GM03348 (cell line): ENCODE measurements at places on chromosomes 3 and 15.

- peak; percentile 38 for DNase-seq
These were observed 38.2 kb downstream of the CORO2B start for GRCh38 chr15:68617001-68617400.

GRCh38 chr3:63993653-63994079 is 29.6 kb downstream of the PSMD6 start:
- peak; percentile 91 for DNase-seq

DNA sequence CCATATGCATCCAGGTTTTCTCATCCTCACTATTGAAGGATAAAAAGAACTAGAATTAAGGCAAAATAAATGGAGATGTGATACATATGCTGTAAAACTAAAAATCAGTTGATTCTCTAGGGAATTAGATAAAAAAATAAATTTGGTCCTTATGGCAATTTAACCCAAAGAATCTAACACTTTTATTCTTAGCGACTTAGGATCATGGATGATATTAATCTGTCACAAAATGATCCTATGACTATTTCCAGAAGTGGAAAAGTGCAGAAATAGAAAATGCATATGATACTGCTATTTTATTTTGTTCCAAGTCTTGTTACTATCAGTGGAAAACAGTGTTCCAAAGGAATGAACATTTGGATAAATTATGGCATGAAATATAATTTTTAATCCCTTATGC is 746.3 kb downstream of the ROBO2 start:
- DNase-seq: no peak

- DNase-seq: no peak
These were observed 54.5 kb upstream of the CHRNA7 start for GRCh38 chr15:31975830-31976229.

DNA sequence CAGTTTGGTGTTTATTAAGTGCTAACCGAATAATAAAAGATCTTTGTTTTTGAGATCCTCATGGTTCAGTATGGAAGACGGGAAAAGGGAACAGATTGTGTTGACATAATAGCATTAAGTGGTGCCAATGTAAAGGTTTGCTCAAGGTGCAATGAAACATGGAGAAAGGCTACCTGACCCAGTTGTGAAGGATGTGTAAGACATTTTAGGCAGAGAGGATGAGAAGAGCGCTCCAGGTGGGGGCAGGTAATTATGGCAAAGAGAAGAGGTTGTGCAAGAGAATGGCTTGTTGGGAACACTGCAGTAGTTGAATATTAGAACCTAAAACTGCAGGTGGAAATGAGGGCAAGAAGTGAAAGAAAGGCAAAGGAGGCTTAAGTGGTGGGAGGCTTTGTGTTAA is 140.8 kb downstream of the DIPK2A start:
- DNase-seq: no peak

- no peak for DNase-seq
These were observed 15.0 kb downstream of the SEMA3G start for GRCh38 chr3:52429779-52430415.

DNA sequence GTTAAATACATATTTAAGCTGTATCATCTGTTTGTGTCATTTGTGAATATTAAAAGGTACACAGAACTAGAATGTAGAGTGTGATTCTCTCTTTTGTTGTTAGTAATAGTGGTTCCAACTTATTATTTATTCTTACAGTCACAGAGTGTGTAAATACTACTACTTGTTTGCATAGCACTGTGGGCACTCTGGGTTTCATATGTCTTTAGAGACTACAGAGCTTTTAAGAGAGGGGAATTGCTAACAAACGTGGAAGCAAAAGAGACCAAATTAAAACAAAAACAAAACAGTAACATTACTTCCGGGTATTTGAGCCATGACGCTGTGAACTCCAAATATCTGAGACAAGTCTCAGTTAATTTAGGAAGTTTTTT is 828.0 kb upstream of the DPPA4 start:
- no peak for DNase-seq

GRCh38 chr15:66278056-66278455 is 15.3 kb upstream of the DIS3L start:
- no peak for DNase-seq

- DNase-seq: no peak
These were observed 54.9 kb downstream of the CCNL1 start for GRCh38 chr3:157104928-157105652.

DNA sequence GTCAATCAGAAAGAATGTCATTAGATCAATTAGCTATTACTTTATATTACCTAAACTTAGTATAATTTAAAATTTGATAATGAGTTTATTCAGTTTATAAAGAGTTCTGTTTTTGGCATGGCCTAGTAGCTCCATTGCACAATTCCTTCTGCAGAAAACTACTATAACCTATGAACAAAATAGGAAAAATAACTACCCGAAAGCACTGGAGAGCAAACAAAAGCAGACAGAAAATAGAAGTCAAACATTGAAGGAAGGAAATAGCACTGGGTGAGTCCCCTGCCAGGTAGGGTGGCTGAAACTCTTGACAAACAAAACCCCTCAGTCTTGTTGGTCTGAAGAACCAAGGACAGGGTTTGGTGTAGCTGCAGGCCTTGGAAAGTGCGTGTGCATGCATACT is 37.5 kb downstream of the CMC1 start:
- DNase-seq: no peak

DNA sequence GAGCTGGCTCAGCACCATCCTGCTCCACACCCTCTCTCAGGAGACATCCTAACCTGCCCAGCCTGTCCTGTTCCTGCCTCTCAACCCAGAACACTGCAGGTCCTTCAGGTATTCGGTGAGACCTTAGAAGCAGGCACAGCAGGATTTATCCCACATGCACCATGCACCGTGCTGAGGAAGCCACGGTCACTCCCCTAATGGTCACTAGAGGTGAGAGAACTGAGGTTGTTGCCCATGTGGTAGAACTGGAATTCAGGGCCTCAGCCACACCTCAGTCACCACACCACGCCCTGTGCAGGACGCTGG is 36.9 kb downstream of the APBA2 start:
- DNase-seq: no peak

DNA sequence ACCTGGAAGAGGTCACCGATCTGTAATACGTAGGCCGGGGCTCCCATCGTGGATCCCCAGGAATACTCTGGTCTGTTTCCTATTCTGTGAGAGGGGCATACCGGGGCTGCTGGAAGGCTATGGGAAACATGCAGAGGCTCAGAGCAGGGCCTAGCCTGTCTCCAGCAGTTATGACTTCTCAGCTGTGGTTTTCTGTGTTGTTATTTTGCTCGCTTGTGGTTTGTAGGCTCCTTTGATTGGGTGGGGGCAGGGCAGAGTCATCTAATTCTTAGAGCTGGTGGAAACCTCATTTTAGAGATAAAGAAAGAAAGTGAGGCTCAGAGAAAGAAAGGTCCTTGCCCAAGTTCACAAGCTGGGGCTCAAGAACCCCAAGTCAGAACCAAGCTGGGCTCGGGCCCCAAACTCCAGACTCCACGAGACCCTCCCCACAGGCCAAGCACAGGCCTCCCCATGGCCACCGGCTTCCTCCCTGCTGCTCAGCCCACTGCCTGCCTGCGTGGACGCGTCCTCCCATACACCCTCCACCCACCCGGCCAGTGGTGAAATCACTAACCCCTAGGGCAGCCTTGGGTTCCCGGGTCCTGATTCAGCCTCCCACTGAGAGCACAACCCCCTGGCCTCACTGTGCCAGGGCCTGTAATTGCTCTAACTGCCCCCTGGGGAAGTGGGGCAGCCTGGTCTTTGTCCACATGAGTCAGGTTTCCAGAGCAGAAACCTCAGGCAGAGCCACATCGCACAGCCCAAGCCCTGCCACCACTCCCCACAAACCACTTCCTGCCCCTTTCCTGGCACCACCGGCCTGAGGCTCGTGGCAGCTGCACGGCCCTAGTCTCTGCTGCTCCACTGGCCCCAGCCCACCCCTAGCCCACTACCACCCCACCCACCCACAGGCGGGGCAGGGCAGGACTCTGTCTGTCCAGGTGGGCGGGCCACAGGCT is 270.8 kb downstream of the UACA start:
- peak; percentile 90 for DNase-seq

DNA sequence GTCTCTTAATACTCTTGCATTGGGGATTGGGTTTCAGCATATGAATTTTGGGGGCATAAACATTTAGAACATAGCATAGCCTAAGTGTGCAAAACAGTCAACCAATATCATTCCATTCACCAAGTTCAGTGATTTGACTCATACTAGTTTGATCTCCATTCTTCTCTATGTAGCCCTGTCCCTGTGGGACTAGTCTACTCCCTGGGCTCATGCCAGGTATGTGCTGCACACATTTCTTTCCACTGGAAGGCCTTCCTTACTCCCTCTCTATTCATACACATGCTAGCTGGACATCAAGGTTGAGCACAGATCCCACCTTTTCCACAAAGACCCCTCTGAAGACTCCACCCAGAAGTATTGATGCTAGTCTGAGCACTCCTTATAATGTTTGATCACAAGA is 5.1 kb downstream of the ZDHHC23 start:
- DNase-seq: peak; percentile 37

DNA sequence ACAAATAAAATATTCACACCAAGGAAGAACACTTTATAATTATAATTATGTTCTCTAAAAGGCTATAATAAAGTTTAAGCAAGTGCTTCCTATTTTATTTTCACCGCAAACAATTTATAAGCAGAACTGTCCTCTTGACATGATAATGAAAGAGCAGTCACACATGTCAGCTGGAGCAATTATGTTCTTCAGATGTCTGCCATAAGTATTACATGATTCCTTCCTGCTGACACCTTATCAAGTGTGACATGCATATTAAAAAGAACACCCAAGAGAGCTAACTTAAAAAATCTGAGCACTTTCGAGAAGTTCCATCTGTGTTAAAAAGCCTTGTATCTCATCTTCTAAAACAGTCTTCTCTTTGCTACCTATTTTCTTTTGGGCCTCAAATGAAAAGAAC is 249.5 kb downstream of the SQOR start:
- no peak for DNase-seq

DNA sequence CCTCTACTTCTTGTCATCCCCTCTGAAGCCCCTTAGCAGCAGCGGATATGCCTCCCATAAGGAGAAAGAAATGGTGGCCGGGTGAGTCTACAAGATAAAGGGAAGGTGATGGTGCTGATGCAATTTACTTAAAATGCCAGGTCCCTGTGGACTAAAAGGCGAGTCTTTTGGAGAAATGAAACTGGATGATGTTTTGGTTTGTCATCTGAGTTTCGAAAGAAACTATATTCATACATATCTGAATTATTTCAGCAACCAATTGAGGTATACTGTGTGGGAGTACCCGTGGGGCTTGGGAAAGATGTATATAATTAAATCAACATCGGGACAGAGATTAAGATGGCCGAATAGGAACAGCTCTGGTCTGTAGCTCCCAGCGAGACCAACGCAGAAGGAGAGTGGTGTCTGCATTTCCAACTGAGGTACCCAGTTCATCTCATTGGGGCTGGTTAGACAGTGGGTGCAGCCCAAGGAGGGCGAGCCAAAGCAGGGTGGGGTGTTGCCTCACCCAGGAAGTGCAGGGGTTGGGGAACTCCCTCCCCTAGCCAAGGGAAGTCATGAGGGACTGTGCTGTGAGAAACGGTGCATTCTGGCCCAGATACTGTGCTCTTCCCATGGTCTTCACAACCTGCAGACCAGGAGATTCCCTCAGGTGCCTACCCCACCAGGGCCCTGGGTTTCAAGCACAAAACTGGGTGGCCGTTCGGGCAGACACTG is 210.6 kb upstream of the CHRM5 start:
- no peak for DNase-seq

- peak; percentile 27 for DNase-seq
These were observed 517.3 kb downstream of the MECOM start for GRCh38 chr3:169146179-169146665.

GRCh38 chr3:197103766-197104165 is 74.1 kb upstream of the MELTF start:
- no peak for DNase-seq

DNA sequence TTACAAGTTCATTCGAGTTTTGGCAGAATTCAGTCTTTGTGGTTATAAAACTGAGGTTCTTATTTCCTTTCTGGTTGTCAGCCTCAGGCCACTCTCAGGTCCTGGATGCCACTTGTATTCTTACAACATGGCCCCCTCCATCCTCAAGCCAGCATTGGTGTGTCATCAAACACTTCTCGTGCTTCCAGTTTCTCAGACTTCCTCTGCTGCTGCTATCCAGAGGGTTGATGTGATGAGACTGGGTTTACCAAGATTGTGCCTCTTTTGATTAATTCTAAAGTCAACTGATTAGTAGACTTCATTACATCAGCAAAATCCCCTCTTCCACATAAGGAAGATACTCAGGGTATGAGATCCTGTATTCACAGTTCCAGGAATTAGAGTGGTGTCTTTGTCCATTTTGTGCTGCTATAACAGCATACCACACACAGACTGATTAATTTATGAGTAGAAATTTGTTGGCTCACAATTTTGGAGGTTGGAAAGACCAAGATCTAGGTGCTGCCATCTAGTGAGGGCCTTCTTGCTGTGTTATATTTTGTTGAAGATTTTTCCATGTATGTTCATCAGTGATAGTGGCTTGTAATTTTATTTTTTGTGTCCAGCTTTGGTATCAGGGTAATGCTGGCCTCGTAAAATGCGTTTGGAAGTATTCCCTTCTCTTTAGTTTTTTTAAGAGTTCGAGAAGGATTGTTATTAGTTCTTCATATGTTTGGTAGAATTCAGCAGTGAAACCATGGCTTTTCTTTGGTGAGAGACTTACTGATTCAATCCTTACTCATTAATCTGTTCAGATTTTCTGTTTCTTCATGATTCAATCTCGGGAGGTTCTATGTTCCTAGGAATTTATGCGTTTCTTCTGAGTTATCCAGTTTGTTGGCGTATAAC is 11.1 kb downstream of the LRCH3 start:
- no peak for DNase-seq

DNA sequence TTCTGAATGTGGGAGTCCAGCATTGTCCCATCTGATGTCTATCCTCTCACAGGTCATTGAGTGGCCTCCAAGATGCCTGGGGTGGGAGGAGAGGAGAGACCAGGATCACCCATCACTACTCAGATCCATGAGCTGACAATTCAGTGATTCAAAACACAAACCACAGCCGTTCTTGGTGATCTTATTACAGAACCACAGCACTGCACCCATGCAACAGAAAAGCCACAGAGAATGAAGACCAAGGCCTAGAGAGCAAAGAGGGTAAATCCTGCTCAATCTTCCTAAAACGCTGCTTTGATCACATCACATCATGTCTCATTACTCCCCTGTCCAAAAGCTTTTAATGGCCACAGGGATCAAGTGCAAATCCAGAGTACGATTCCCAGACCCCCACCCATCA is 23.5 kb downstream of the ANP32A start:
- peak; percentile 38 for DNase-seq

- DNase-seq: no peak
These were observed 22.8 kb downstream of the MUC4 start for GRCh38 chr3:195788711-195789581.

- no peak for DNase-seq
These were observed 223.3 kb downstream of the EPHB1 start for GRCh38 chr3:135018149-135018923.

GRCh38 chr3:72407766-72408165 is 440.5 kb downstream of the SHQ1 start:
- no peak for DNase-seq

- DNase-seq: no peak
These were observed 5.5 kb upstream of the ANO10 start for GRCh38 chr3:43627360-43627759.

- DNase-seq: no peak
These were observed 460.8 kb downstream of the ROBO2 start for GRCh38 chr3:77500721-77501120.
